Foreskin keratinocyte (primary cell): ENCODE measurements at places on chromosomes 4 and X.

- no peak for DNase-seq
Measured at GRCh38 chrX:108736509-108737479, at the start of gene IRS4. TSS of gene IRS4 (minus strand) at chrX:108736563.

- DNase-seq: no peak
Measured at GRCh38 chr4:44725166-44725565, 1.2 kb downstream of the GNPDA2 start.

GRCh38 chrX:22395372-22395771 lies 122.7 kb downstream of the CBLL2 start:
- DNase-seq: no peak

DNA sequence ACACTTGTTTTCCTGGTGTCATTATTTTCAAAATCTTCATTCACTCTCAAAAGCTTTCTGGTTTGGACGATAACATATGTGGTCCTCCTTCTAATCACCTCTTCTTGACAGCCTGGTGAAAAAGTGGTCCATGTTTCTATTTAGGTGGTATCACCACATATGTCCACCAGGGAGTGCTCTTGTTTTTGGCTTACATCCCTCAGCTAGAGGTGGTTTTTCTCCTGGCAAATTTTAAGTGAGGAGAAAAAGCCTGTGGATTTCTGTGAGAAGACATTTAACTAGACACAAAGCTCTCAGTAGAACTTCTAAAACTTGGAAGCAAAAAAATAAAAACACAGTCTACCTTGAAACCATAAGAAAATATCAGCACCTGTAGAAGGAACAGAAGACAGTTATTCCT lies 58.0 kb upstream of the FRMPD4 start:
- DNase-seq: no peak

DNA sequence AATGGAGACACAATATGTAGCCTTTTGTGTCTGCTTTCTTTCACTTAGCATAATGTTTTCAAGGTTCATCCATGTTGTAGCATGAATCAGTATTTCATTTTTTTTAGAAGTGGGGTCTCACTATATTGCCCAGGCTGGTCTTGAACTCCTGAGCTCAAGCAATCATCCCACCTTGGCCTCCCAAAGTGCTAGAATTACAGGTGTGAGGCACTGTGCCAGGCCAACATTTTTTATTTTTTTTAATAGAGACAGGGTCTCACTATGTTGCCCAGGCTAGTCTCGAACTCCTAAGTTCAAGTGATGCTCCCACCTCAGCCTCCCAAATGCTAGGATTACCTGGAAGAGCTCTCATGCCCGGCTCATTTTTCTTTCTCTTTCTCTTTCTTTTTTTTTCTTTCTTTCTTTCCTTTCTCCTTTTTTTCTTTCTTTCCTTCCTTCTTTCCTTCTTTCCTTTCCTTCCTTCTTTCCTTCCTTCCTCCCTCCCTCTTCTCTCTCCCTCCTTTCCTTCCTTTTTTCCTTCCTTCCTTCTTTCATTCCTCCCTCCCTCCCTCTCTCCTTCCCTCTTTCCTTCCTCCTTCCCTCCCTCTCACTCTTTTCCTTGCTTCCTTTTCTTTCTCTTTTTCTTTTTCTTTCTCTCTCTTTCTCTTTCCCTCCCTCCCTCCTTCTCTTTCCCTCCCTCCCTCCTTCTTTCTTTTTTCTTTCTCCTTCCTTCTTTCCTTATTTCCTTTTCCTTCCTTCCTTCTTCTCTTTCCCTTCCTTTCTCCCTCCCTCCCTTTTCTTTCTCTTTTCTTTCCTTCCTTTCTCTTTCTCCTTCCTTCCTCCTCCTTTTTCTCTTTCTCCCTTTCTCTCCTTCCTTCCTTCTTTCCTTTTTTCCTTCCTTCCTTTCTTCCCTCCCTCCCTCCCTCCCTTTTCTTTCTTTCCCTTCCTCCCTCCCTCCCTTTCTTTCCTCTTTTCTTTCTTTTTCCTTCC lies 10.1 kb upstream of the RPL39 start:
- DNase-seq: no peak

DNA sequence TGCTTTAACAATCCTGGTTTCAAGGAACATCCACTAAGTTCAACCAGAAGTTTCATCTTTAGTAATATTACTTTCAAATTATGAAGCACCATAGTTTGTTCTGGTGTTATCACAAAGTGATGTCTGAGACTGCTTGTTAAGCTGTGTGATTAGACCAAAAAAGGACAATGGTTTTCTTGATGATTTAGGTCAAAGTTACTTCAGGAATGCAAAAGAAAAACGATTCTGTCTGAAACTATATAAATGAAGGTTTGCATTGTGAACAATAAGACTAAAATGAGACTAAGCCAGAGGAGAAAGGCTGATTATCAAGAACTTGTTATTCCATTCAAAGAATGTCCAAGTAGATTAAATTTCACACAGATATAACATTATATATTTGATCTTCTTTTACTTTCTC lies 122.4 kb upstream of the ETNPPL start:
- no peak for DNase-seq

- DNase-seq: peak; percentile 39
Measured at GRCh38 chr4:139858436-139859205, 193.0 kb downstream of the MGST2 start.

GRCh38 chrX:47143894-47144625 lies 442 bp downstream of the NDUFB11 start:
- no peak for DNase-seq

- no peak for DNase-seq
Measured at GRCh38 chrX:139158256-139158655, 372.3 kb upstream of the F9 start.

- peak; percentile 13 for DNase-seq
Measured at GRCh38 chr4:93828332-93828994, at the start of gene ATOH1. TSS of gene ATOH1 (plus strand) at chr4:93828753. CDS start at chr4:93828927, 174 bp downstream.

GRCh38 chrX:46447384-46447783 lies 97.8 kb downstream of the ZNF674 start:
- DNase-seq: no peak

GRCh38 chr4:6272863-6273660 lies 3.4 kb downstream of the WFS1 start:
- peak; percentile 79 for DNase-seq

DNA sequence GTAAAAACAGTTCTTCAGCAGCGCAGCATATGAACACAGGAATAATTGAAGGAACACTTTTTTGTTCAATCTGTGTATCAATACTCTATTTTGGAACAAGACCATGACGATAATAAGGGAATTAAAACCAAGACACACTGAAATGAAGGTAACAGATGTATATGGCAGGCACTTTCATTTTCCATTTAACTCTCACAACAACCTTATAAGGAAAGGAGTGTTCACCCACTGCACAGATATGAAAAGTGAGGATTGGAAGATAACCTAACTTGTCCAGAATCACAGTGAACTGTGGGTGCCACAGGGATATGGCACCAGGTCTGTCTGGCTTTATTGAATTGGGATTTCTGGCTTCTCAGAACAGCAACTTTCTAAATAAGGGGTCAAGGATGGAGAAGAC lies 153.3 kb downstream of the MID1IP1 start:
- no peak for DNase-seq

DNA sequence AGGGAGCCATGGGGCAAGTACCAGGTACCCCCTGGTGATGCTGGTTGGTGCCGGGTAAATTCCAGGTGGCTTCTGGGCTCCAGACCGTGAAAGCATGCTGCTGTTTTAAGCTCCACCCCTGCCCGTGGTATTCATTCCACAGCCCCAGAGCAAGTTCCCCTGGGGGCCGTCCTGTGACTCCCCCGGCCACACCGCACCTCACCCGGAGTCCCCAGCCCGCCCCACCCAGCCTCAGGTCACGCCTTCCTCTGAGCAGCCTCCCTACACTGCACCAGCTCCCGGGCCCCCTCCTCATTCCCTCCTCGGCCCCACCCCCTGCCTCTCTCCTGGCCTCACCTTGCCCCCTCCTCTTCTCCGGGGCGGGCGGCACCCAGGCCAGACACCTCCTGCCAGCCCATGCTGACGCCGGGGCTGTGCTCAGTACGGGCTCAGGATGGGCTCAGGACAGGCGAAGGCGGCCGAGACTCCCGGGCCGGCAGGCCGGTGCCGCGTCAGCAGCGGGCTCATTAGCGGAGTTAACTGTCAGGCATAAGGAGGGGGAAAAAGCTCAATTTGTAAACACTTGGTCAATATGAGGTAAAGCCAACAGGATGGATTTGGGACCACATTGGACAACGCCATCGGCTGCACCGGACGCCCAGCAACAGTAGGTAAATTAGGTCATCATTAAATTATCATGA lies 127.4 kb downstream of the FAM53A start:
- no peak for DNase-seq
